ENCODE measurements at places on chromosomes 4 and X.

DNA sequence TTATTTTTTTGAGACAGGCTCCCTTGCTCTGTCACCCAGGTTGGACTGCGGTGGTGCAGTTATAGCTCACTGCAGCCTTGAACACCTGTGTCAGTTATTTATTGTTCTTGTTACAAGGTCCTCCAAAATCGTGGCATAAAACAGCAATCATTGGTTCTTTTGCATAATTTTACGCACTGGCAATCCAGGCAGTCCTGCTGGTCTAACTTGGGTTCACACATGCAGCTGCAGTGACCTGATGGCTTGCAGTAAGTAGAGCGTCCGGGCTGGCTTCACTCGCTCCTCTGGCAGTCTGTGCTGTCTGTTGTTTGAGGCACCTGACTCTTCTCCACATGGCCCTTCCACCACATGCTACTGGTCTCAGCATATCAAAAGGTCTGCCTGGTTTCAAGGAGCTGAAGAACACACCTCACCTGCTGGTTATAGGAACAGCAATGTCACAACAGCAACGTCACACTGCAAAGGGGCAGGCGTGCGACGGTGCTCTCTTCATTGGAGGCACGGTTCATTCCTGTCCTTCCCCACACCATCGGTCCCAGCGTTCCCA is 894.6 kb downstream of the TRIML1 start:
- DNase-seq: no peak

GRCh38 chrX:79082899-79083298 is 61.6 kb upstream of the GPR174 start:
- DNase-seq: no peak

GRCh38 chr4:138702190-138702824 is 313.3 kb upstream of the NOCT start:
- no peak for DNase-seq

DNA sequence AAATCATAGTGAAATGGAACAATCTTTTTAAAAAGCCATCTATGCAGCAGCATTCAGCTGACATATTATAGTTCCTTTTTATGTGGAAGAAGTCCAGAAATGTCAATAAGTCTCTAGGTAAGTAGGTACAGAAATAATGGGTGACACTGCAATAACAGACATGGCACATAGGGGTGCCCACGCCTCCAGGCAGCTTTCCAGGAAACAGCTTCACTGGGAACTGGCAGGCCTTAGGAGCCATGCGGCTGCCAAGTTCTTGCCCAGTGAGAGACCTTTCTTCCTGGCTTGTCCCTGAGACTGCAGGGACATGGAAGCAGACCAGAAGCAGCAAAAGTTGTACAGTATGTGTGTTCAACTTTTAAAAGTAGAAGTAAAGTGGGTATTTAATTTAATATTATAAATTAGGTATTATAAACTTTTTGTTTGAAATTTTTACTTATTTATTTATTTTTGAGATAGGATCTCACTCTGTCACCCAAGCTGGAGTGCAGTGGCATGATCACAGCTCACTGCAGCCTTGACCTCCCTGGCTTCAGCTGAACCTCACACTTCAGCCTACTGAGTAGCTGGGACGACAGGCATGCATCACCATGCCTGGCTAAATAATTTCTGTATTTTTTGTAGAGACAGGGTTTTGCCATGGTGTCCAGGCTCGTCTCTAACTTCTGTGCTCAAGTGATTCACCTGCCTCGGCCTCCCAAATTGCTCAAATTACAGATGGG is 12.1 kb upstream of the ETNPPL start:
- DNase-seq: no peak

- DNase-seq: no peak
Measured at GRCh38 chr4:117134386-117134785, 49.0 kb upstream of the TRAM1L1 start.

DNA sequence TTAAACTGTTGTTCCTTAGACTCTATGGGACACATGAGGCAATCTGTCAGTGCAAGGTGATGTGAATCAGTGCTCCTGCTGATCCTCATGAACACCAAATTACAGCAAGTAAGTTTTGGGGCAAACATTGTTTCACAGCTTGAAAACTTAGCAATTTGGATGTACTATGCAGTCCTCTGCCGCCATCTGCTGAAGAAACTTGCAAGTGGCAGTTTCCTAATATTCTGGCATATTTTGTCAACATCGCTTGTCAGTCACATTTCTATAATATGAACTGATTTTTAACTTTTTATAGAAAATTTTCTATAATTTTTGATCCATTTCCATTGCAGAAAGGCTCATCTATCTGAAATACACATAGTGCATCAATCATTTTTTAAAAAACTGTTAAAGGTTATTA is 56.3 kb downstream of the ZAR1 start:
- DNase-seq: no peak

DNA sequence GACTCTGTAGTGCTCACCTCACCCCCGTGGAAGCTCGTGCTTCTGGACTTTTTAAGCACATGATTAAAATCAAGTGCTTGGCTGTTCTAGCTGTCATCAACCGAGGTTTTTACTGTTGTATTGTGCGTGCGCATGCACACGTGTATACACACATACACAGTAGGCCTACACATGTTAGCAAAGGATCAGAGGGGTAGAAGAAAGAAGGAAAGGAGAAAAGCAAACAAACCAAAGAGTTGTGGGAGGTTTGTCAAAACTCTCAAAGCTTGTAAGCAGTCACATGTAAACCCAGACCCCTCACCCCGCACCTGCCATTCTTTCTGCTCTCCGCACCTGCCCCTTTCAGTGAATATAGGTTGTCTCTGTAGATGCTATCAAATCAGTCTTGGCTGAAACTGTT is 311.8 kb downstream of the HS3ST1 start:
- no peak for DNase-seq

DNA sequence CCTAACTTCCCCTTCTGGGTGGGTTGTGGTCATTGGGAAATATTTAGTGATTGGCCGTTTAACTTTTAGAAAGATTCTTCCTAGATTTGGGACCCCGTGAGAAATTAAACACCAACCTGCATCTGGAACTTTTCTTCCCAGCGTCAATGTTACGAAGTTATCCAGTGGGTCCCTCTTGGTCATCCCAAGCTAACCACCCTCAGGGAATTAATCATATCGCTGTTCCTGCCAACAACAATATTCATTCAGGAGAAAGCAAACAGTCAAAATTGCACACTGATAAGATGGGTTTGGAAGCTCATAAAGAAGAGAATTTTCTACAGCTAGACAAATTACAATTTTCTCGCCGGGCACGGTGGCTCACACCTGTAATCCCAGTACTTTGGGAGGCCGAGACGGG is 121.2 kb upstream of the STX18 start:
- DNase-seq: no peak

- no peak for DNase-seq
Measured at GRCh38 chr4:129334136-129334535, 238.2 kb downstream of the C4orf33 start.

DNA sequence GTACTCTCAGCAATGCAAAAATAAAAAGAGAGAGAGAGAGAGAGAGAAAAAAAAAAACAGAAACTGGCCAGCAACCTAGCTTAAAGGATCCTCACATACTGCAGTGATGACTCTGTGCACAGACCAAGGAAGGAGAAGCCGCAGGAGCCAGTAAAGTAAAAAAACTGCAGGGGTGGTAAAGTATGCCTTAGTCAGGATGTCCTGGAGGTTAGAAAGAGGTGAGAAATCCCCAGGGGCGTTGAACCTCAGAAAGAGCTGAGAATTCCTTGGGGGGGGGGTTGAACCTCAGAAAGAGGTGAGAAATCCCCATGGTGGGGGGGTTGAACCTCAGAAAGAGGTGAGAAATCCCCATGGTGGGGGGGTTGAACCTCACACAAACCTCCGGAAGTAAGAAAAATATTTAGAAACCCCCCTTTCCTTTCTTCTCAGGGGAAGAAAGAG is 48.0 kb downstream of the MAGEA9 start:
- no peak for DNase-seq

- no peak for DNase-seq
Measured at GRCh38 chr4:185304944-185305690, 90.6 kb downstream of the LRP2BP start.

DNA sequence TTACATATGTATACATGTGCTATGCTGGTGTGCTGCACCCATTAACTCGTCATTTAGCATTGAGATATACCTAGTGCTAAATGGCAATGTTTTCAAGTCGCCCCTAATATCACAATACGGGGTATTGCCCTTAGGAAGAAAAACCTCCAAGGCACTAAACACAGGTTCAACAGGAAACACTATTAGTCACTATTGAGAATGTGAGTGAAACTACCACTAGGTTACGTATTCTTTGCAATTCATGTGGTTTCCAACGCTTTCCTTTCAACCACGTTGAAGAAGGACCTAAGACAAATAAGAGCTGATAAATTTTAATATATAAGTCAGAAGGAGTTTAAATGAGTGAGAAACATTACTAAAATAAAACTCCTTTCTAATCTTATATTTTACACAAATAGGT is 134.7 kb upstream of the SPANXN4 start:
- no peak for DNase-seq

DNA sequence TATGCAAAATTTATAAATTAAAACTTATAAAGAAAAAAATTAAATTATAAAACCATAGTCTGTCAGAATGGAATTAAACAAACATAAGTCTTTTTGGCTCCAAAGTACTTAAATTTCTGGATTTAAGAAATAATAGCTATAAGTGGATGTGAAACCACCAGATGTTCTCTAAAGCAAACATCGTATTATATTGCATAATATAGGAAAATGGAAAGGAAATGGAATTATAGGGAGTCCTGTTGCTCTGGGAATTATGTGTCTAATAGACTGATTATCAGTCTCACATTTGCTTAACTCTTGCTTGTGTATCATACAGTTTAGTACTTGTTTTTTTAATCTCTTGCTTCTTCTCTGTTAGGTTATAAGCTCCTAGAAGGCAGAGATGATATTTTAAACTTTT is 819.2 kb downstream of the RAPGEF2 start:
- DNase-seq: no peak

GRCh38 chr4:108556588-108557200 is 63.7 kb upstream of the RPL34 start:
- no peak for DNase-seq

DNA sequence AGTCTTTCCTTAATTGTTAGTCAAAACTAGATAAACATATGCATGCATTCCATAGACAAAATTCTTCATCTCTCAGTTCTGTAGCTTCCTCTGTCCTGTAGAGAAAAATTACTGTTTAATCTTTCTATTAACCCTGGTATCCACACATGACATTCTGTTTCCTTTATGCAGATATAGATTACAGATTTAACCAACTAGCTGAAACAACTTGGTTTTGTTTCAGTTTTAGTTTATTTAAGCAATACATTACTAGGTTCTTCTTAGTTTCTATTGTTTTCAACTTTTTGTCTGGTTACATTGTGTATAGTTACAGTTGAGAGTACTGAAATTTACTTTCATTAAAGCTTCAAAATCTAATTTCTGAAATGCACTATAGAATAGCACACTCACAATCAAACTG is 933.9 kb upstream of the EPHA5 start:
- no peak for DNase-seq

DNA sequence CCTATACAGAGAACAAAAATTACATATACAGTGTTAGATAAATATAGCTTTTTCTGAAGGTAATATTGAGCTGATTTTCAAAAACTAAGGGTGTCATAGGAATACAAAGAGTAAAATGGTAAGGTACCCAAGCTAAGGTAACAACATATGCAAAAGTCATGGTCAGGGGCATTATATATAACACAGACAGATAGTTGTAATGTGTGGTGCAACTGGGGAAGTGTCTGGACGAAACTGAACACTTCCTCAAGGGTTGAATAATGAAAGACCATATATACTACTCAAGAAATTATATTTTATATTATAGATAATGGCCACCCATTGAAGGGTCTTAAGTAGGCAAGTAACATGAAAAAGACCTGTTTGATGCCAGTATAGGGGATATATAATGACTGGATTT is 262.1 kb upstream of the CXXC4 start:
- no peak for DNase-seq

DNA sequence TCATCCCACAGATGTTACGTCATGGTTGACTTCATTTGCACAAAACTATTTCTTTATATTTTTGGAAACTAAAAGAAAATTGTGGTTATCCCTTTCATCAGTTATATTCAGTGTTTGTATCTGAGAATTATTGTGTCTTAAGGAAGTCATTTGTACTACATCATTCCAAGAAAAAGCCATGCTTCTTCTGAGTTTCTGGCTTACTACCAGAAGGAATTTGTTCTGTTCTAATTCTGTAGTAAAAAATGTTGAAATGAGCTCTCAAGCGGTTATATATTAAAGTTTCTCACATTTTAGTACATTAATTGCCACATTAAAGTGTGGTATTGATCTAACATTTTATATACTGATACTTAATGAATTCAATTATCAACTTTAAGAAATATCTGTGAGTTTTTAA is 1844.5 kb downstream of the PCDH7 start:
- no peak for DNase-seq

DNA sequence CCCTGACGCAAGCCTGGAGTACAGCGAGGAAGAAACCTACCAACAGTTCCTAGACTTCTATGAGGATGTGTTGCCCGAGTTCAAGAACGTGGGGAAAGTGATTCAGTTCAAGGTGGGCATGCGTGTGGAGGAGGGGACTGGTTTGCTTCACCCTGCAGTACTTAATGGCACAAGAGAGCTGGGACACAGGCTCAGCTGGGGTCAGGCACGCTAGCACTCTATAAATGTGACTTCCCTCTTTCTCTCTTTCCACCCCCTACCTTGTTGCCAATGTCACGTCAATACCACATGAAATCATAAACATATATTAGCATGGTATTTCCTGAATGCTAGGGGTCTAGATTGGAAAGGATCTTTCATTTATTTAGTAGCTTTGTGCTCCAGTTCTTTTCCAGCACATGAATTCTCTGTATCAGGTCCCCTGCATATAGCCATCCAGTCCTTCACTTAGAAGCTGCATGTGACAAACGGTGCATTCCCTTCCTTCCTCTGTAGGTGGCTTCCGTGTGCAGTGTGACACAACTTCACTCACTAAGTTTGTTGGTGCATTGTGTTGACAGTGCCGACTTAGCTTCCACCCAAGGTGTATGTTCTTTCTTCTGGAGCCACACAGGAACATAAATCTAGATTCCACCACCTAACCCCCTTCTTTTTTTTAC is 25.6 kb downstream of the ZRSR2 start:
- no peak for DNase-seq

GRCh38 chr4:176533159-176533558 is 213.4 kb downstream of the SPCS3 start:
- no peak for DNase-seq

All from stimulated activated CD8-positive, alpha-beta memory T cell treated with anti-CD3 and anti-CD28 coated beads, Interleukin-4, amount 100 ng/mL, for 1 hour (primary cell).